Activated CD4-positive, alpha-beta T cell treated with anti-CD3 and anti-CD28 coated beads, Interleukin-2, amount 50 U/mL, for 16 hours (primary cell): ENCODE measurements at places on chromosomes 6 and 20.

- no peak for DNase-seq
Observed at GRCh38 chr6:3509336-3509735, 52.5 kb upstream of the SLC22A23 start.

DNA sequence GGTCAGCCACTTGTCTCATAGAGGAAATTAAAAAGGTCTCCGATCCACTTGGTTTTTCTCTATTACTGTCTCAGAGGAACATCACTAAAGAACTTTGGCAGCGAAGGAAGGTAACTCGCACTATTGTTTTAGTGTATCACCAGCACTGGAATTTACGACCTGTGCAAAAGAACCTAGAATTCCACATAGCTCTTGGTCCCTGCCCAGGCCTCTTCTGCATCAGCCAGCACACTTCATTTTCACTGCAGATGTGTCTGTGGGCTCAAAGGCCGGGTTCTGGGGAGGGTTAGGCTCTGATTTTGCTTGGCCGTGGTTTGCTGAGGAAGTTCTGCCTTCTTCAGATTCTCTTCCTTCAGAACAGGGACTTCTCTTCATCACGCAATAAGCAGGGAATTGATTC lies 102.8 kb upstream of the TMEM181 start:
- DNase-seq = no peak

DNA sequence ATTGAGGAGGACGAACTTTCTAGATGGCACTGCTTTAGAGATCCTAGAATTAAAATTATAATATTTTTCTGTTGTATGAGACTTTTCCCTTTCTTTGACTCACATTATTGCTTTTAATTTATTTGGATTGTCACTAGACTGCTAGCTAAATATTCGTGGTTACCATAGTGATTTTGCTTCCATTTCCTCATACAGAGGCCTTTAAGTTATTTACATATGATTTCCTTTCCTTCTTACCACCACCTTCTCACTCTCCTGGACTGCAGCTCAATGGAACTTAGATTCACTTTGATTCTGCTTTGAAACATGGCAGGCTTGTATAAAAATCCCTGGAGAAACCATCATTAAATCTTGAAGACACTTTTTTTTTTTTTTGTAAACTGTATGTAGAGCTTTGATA lies 222.9 kb downstream of the LAMA2 start:
- no peak for DNase-seq

- no peak for DNase-seq
Observed at GRCh38 chr6:78379982-78380381, 487.4 kb upstream of the IRAK1BP1 start.

GRCh38 chr20:33947709-33948295 lies 45.9 kb upstream of the RALY start:
- DNase-seq = peak; percentile 51

DNA sequence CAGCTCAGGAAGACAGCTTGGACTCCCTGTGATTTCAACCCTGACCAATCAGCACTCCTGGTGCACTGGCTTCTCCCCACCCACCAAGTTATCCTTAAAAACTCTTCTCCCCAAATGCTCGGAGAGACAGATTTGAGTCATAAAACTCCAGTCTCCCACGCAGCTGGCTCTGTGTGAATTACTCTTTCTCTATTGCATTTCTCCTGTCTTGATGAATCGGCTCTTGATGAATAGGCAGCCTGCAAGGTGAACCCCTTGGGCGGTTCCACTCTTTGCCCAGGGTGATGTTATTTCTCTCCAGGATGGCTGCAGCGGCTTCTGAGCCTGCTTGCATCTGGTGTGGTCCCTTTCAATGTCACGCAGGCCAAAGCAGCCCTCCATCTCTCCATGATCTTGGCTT lies 12.4 kb downstream of the SLC52A3 start:
- DNase-seq = no peak

DNA sequence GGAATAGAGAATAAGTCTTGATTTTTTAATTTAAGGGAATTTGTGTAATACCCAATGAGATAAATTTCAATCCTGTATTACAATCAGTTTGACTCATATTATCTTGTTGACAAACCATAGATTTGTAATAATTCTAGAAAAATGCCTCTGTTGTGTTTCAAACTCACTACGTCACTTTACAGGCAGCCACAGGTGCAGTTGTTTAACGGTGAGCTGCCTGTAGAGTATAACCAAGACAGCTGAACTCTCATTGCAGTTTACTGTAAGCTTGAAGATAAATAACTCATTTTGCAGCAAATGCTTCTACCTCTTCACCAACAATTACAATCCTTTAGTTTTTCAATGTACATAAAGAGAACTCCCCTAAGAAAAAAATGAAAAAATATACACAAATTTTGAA lies 114.3 kb downstream of the PRKN start:
- DNase-seq = no peak

- peak; percentile 3 for DNase-seq
Observed at GRCh38 chr20:17568972-17569521, 828 bp upstream of the DSTN start.

GRCh38 chr20:21159658-21160380 lies 33.9 kb downstream of the KIZ start:
- DNase-seq = no peak

DNA sequence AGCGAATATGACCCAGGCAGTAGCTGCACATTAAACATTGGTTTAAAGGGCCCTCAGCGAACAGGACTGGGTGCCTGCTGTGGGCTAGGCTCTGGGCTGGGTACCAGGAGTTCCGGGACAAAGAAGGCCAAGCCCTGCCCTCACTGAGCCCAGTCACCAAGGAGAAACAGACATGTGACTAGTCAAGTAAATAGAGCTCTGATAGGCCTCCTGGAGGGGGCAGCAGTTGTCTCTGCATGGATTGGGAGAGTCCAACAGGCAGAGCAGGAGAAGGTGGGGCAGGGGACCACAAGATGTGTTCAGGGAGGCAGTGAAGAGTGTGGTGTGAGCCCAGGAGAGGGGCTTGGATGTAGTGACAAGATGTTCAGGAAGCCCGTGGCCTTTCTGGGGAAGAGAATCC lies 3.1 kb downstream of the HM13 start:
- no peak for DNase-seq

DNA sequence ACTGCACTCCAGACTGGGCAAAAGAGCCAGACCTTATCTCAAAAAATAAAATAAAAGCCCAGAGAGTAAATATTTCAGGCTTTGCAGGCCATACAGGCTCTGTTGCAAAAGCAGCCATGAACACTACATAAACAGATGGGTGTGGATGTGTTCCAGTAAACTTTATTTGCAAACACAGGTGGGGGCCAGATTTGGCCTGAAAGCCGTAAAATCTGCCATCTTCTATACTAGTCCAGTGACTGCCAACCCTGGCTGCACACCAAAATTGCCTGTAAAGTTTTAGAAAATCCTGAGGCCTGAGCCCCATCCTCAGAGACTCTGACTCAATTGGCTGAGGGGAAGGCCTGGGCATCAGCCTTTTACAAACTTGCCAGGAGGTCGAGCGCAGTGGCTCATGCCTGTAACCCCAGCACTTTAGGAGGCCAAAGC lies 103.6 kb downstream of the ZMYND8 start:
- DNase-seq = no peak
